Ammon's horn (tissue), 1 donor: ENCODE measurements at places on chromosomes 2 and 18.

- DNase-seq: no peak
These were observed 24.1 kb downstream of the ADNP2 start for GRCh38 chr18:80133124-80133523.

DNA sequence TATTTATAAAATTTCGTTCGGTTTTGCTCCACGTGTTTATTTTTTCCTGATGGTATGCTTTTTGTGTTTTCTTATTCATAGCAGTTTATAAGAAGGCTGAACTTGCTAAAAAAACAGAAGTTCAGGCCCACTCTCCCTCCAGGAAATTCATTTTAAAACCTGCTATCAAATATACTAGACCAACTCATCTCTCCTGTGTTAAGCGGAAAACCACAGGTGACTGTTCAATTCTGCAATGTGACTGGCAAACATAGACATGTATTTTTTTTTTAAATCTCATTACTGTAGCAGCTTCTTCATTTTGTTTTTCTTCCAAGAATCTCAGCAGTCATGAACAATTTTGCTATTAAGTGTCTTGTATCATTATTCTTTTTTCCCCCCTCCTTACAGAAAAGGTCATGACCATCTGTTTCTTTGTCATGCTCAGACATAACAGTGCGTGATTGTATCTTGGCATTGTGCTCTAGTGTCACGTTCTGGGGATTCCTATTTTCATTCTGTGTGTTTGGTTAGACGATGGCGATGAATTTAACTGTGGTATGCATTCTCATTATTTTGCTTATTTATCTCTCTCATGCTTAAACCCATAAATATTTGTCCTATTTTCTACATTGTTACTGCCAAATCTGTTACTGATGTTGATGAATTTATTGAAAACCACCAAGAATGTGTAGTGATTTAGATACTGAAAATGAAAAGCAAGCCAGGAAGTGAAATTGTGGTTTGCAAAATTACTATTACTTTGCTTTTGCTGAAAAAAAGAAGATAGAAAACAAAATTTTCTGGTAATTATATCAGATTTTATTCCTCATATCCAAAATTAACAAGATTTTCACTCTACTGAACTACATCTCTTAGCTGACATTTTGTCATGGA lies 74.6 kb upstream of the UNC80 start:
- no peak for DNase-seq

- DNase-seq: no peak
These were observed 33.7 kb upstream of the LYPD6B start for GRCh38 chr2:149004836-149005235.

DNA sequence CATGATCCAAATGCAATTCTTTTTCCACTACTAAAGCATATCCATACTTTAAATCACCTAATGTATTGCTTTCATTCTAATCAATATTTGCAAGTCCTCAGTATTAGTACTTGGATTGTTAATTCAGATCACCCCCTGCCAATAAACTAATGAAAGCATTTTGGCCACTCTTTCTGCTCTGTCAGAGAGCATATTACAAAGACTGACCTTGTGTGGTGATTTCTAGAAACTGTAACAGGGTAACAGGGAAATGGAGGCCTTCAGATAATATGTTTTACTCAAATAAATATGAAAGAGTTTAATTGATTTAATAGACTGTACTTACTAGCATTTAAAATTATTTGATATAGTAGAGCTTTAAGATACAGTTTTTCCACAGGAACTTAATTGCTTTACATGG lies 453.0 kb downstream of the KCNJ3 start:
- no peak for DNase-seq

GRCh38 chr2:225737556-225737955 lies 338.0 kb downstream of the NYAP2 start:
- no peak for DNase-seq

DNA sequence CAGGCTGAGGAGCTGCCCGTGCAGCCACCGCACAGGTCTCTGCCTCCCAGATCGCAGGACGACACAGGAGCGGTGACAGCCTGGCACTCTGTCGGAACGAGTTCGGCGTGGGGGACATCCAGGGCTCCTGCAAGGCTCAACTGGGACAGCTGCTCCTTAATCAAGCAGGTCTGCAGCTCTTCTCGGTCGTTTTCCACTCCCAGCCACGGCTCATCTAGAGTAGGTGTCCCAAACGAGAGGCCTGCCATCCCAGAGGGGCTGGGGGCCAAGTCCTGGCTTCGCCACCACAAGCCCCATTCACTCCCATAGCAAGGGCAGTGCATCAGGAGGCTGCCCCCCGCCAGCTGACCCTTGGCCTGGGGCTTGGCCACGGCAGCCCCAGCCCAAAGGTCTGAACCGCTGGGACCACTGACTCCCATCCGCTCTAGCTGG lies 22.5 kb downstream of the PASK start:
- no peak for DNase-seq

DNA sequence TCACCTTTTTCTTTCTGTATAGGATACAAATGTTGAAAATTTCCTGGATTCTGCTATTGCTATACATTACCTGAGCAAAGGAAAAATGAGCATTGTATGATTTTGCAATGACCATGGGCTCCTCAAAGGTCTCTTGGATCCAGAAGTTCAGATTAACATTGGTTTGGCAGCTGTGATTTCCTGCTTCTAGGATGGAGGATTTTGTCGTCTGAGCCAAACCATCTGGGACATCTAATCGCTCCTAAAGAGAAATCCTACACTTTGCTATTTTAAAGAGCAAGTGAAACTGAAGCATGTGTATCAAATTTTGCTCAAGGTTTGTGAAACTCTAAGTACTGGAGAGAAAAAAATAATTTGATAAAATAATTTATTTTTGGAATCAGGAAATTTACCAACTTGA lies 115.1 kb upstream of the ST6GAL2 start:
- no peak for DNase-seq
